ENCODE measurements at places on chromosomes 4 and X.

DNA sequence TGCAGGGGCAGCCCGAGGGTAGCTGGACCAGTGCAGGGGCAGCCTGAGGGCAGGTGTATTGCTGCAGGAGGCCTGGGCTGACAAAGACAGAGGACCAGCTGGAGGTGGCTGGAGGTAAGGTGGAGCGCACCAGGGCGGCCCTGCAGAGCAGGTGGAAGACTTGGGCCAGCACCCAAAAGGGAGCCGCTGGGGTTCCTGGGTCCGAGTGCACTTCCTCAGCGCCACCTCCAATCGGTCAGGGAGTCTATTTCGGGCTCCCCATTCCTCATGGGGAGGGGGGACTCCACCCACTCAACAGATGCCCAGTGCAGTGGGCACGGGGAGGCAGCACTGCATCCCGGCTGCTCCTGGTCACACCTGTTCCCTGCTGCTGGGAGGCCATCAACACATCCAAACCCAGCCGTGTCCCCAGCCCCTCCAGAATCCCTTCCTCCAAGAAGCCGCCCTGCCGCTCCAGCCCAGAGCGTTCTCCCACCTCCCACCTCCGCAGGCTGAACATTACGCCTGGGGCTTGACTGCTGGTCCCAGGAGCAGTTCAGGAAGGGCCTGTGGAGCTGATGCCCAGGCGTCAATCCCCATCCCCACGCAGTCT lies 1.5 kb downstream of the LRPAP1 start:
- DNase-seq, result no peak

- no peak for DNase-seq
Measured at GRCh38 chr4:150079081-150079581, 886 bp downstream of the DCLK2 start.

- no peak for DNase-seq
Measured at GRCh38 chr4:12579172-12579571, 905.0 kb downstream of the RAB28 start.

GRCh38 chr4:87633243-87633642 lies 16.8 kb upstream of the DMP1 start:
- DNase-seq, result no peak
